Spleen (tissue), 13 donors: ENCODE measurements at places on chromosomes 5 and 9. TPM values are rescaled to one million over a fixed set of nuclear protein-coding genes. Genes with fewer than 3 reads are reported as not detected.

TAF1L gene
- 0.07 TPM for total RNA-seq

SPRY4 gene
- 21.2 TPM for total RNA-seq

PCDHAC2 gene
- total RNA-seq, result 3.3 TPM

ADCY2 gene
- total RNA-seq, result 0.79 TPM

DNA sequence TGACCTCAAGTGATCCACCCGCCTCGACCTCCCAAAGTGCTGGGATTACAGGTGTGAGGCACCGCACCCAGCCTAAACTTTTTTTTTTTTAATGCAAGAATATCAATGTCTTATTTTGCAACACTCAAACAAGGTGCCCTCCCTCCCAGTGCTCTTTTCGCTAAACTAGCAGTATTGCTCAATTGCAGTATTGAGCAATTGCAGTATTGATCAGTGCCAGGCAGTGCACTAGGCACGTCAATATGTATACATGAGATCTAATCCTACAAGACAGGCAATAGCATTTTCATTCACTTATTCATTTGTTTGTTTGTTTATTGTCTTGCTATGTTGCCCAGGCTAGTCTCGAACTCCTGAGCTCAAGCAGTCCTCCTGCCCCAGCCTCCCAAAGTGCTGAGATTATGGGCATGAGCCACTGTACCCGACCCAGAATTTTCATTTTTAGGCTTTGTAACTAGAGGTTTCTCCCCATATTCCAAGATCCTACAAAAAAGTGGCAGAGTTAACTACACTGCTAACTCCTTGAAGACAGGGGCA lies 94.5 kb downstream of the TTLL11 start:
- no peak for DNase-seq

FYB1 gene
- total RNA-seq, result 228 TPM

NUTM2F gene
- not detected for total RNA-seq

GABRB2 gene
- 8.3 TPM for total RNA-seq

DNA sequence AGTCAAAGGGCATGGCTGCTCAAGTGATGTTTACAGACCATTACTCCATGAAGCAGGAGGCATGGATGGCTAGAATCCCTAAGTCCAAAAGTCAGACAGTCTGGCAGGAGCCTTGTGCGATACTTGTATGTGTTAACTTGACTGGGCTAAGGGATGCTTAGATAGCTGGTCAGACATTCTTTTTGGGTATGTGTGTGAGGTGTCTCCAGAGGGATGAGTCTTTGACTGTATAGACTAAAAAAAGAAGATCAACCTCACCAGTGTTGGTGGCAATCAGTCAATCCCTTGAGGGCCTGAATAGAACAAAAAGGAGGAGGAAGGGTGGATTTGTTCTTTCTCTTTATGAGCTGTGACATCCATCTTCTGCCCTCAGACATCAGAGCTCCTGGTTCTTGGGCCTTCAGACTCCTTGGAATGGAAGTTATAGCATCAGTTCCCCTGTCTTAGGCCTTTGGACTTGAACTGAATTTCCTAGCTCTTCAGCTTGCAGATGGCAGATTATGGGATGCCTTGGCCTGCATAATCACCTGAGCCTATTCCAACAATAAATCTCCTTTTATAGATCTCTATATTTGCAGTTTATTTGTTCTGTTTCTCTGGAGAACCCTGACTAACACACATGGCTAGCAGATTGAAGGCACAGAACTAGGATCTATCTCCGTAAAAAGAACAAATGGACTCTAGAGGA lies 9.7 kb upstream of the HSPB3 start:
- DNase-seq, result no peak

- DNase-seq, result no peak
Measured at GRCh38 chr9:129145841-129146292, 32.2 kb downstream of the IER5L start.

DNA sequence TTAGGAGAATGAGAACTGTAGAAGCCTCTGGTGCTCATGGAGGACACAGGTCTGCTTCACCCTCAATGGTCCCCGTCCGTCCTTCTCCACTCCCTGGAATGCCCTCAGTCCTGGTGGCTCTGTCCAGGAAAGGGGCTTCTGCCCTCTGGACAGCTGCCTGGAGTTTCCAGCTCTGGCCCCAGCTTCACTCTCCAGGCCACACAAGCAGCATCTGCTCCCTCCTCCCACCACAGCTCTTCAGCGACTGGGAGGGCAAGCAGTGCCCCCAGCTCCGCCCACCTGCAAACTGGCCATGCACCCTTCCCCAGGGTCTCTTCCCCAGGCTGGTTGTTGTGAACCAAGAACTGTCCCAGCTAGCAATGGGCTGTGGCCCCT lies 4.7 kb downstream of the SARDH start:
- DNase-seq, result no peak

MOB3B gene
- 24.9 TPM for total RNA-seq

DNA sequence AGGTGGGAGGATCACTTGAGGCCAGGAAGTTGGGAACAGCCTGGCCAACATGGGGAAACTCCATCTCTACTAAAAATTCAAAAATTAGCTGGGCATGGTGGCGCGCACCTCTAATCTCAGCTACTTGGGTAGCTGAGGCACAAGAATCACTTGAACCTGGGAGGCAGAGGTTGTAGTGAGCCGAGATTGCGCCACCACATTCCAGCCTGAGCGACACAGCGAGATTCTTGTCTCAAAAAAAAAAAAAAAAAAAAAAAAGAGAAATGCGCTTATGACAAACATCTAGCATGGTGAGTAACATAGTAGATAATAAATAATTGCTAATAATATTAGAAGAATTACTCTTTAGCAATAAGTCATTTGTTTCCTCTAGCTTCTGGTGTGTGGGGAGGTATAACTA lies 25.9 kb downstream of the RUSC2 start:
- no peak for DNase-seq

GRCh38 chr9:84668196-84669012 lies 1.1 kb upstream of the NTRK2 start:
- peak; percentile 83 for DNase-seq

- no peak for DNase-seq
Measured at GRCh38 chr5:172885597-172886340, 51.7 kb downstream of the ERGIC1 start.

DNA sequence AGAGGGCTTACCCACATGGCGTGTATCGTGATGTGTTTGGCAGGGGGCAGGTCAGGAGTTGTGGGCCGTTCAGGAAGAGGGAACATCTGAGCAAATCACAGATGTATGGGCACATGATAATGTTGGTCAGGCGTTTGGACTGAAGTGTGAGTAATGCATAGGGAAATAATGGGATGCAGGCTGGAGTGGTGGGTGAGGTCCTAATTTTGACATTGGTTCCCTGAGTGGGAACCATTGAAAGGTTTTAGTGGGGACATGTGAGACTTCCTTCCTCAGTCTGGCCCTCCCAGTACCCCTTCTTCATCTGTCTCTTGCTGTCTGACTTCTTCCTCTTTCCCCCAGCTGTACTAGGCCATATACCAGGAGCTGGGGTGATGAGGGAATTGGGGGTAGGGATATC lies 7.6 kb downstream of the OTULIN start:
- no peak for DNase-seq

DNA sequence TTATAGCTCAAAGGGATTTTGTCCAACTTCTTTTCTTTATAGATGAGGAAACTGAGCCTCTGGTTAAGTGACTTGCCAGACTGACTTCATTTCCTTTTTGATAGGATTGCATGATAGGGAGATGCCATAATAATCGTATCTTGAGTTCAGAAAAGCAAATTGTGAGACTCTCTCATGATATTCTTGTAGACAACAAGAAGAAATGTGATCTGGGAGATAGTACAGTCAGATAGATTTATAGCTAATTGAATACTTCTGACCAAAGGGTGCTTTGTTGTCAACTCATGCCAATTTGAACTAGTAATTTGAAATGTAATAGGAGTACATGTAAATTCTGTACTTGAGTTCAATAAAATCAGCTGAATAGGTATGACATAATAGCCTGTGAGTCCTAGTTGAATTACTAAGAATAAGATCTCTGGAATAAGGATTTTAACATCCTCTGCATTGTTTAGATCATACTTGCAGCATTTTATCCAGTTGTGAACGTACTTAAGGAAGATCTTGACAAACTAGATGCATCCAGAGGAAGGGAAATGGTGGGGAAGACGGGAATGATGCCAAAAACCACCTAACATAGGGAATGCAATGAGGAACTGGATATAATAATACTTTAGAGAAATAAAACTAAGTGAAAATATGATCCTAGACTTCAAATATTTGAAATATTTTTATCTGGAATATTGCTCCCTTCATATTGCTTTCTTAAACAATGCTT lies 25.5 kb downstream of the CWC27 start:
- DNase-seq, result no peak

DNA sequence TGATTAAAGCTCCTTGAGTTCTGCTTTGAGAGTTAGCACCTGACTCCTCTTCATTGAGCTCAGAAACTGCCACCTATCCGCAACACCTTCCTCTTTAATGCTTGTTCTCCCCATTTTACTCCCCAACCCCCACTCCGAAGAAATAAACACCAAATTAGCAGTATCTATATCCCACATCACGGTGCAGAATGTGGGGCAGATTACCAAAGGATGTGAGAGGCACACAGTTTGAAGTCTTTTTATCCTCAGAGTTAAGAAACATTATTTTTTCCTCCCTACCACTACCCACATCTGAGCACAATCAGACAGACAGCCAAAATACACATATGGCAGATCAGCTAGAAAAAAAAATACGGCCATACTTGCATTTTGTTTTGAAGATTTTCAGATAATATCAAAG lies 26.1 kb upstream of the IL7R start:
- DNase-seq, result no peak

IQGAP2 gene
- 80.4 TPM for total RNA-seq

DNA sequence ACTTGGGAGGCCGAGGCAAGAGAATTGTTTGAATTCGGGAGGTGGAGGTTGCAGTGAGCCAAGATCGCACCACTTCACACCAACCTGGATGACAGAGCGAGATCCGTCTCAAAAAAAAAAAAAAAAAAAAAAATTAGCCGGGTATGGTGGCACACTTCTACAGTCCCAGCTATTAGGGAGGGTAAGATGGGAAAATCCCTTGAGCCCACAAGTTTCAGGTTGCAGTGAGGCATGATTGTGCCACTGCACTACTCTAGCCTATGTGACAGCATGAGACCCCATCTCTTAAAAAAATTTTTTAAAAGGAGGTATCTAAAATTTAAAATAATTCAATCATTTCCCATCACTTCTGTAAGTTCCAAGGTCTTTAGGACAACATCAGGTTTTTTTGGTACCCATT lies 26.0 kb downstream of the PSIP1 start:
- DNase-seq, result no peak

DNA sequence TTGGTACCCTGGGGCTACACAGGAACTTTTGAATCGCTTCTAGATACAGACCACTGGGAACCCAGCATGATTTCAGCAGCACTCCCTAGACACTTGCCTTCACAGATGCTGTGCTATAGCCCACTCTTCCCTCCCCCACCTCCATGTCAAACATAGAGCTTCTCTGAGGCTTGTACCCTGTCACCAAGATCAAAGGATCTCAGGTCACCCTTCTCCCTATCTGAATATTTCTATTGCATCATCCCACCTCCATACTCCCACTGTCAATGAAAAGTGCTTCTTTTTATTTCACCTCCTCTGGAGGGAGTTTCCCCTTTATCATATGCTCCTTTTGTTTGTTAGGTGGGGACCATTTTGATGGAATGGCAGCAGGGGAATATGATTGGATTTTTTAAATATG lies 29.2 kb upstream of the PHF24 start:
- no peak for DNase-seq

DNA sequence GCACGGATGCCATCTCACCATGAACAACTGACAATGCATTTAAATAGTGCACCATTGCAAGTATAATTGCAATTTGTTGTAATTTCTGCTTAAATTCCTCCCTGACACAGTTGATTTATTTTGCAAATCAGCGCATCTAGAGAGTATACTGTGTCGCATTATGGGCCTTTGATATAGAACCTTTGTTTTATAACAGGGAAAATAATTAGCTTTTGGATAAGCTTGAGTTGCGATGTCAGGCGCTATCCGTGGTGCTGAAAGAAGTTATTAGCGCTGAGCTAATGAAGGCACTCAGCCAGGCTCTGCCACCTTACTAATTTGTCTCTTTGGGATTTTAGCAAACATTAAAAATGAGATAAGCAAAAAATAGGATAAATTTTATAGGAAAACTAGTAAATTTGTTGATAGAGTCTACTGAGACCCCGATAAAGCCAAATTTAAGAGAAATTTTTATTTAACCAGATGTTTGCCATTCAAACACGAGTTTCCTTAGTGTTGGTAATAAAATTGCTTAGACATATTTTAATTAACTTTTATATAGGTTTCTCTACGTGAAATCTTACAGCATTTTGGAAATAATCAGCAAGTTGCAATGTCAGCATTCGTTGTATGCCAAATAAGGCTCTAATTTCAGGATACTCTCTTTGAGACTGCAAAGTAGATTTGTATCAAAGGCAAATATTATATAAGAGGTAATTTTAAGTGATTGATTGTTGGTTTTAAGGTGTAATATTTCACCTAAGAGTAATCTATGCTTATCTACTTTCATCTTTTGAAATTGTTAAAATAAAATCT lies 355.5 kb downstream of the TLR4 start:
- no peak for DNase-seq

DNA sequence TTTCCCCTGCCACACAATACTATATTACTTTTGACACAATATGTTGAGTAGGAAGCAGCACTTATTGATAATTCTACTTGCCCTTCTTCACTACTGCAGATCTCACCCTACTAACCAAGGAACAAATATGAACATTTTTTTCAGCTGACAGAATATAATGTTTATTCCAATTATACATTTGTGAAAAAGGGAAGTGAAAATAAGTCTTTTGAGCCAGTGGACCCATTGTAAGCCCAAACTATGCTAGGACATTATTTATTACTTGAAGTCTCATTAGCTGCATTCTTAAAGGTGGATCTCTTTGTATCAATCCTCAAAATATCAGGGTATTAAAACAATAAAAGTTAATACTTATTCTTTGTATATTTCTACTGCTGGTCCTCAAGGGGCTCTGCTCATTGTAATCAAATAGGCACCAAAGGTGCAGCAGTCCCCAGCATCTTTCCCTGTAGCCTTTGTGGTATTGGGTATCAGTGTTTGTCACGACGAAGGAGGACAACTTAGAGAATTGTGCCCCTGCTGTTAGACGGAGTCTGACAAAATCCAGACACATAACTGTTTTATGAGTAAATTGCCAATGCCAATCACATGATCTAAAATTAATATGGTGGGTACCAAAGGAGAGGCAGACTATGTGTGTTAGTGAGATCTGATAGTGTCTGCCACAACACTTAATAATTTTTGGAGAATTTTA lies 453.5 kb upstream of the CDH9 start:
- DNase-seq, result no peak

GRCh38 chr9:29437526-29437925 lies 1864.2 kb upstream of the C9orf72 start:
- DNase-seq, result no peak

- no peak for DNase-seq
Measured at GRCh38 chr9:34237836-34238235, 59.0 kb downstream of the UBAP1 start.

GRCh38 chr5:77139001-77139400 lies 51.9 kb upstream of the ZBED3 start:
- no peak for DNase-seq

- peak; percentile 70 for DNase-seq
Measured at GRCh38 chr9:96169484-96169883, 132.5 kb downstream of the HSD17B3 start.

- DNase-seq, result no peak
Measured at GRCh38 chr9:69847491-69847890, 26.9 kb downstream of the CFAP95 start.
